A172 (cell line): ENCODE measurements at places on chromosomes 12 and 14.

- DNase-seq = no peak
These were observed 4.2 kb upstream of the KRT5 start for GRCh38 chr12:52524241-52524897.

- DNase-seq = no peak
These were observed 52.2 kb upstream of the CFL2 start for GRCh38 chr14:34766606-34767005.

- DNase-seq = no peak
These were observed 5.6 kb upstream of the PRPF39 start for GRCh38 chr14:45078323-45078722.

- no peak for DNase-seq
These were observed 43.4 kb downstream of the RAD52 start for GRCh38 chr12:906062-906585.

DNA sequence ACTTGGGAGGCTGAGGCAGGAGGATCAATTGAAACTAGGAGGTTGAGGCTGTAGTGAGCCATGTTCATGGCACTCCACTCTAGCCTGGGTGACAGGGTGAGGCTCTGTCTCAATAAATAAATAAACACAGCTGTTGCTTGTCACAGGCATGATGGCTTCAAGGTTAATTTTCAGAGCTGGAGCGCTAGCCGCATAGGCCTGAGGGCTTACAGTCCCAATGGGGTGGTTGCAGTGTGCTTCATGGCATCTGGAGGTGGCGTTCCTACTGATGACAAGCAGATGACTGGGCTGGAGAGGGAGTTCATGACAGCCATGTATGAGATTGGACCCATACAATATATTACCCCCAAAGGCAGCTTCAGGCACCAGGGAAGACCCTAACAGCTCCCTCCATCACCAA lies 1.6 kb upstream of the FMNL3 start:
- DNase-seq = no peak

- peak; percentile 39 for DNase-seq
These were observed 37.3 kb downstream of the PTGER2 start for GRCh38 chr14:52351233-52352060.
